ENCODE measurements at places on chromosomes 5 and 9. TPM values are rescaled to one million over a fixed set of nuclear protein-coding genes. Genes with fewer than 3 reads are reported as not detected.
A peak's percentile ranks its signal among the peaks of the same experiment; 100 is the strongest.

- no peak overlapping the region for H3K4me3 ChIP-seq
- H3K27me3 ChIP-seq: peaks cover 1% of the 10 kb centered on the region
- no peaks in the 10 kb centered on the region for H3K36me3 ChIP-seq
- no peak overlapping the region for H3K27ac ChIP-seq
- no peaks in the 10 kb centered on the region for H3K4me1 ChIP-seq
These were observed 22.6 kb upstream of the NMUR2 start for GRCh38 chr5:152427721-152428120.

DNA sequence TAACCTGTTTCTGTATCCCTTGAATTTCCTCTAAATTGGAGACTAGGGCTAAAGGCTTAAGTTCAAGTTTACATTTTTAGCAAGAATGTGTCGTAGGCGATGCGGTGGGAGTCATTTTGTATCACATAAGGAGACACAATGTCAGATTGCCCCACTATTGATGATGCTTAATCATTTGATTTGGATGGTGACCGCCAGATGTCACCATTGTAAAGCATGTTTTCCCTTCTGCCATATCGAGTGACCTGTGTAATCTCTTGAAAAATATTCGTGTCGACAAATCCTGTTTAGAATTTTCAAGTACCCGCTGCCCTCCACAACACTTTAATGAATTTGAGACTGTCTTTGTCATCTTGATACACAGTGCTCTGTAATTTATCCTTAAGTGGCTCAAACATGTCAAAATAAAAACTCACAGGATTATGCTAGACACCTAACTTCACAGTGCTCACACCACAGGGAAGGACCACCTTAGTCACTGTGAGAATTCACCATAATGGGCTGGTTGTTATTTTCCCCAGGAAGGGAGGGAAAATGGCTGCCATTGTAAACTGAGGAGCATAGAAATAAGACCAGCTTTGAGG lies 34.5 kb upstream of the SLC46A2 start:
- H3K27ac ChIP-seq: no peak overlapping the region
- no peak overlapping the region for H3K4me3 ChIP-seq
- H3K36me3 ChIP-seq: no peaks in the 10 kb centered on the region
- H3K4me1 ChIP-seq: peaks cover 4% of the 10 kb centered on the region
- H3K27me3 ChIP-seq: peaks cover 19% of the 10 kb centered on the region
- DNase-seq: peak; percentile 37

DNA sequence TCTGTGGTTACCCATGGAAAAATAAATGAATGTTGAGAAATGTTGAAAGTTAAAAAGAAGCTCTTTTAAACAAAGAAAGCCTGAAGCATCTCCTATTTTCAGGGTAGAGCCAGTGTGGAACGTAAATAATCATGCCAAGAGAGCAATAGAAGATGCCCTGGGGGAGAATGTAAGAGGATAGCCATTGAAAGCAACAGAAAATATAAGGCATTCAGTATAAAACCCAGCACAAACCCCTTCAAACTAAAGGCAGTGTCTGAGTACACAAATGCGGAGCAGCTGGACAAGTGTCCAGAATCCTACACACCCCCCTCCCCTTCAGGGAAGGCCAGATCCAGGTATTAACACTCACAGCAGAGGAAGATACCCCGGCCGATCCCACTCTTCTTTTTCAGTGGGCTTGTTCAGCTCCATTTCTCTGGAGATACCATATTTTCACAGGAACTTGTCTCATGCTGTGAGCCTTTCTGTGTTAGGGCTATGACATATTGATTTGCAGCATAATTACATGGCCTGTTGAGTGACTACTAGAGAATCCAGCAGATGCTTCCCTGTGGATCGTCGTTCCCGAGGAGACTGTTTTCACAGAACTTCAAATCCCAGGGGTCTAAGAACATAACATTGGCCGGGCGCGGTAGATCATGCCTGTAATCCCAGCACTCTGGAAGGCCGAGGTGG lies 101.2 kb downstream of the PLK2 start:
- no peak overlapping the region for H3K27ac ChIP-seq
- H3K27me3 ChIP-seq: no peaks in the 10 kb centered on the region
- no peaks in the 10 kb centered on the region for H3K4me1 ChIP-seq
- H3K36me3 ChIP-seq: no peaks in the 10 kb centered on the region

GRCh38 chr5:38463634-38464521 lies 92.6 kb downstream of the LIFR start:
- no peak overlapping the region for H3K27ac ChIP-seq
- H3K4me3 ChIP-seq: no peak overlapping the region
- no peak for DNase-seq
- H3K36me3 ChIP-seq: no peaks in the 10 kb centered on the region

- H3K27me3 ChIP-seq: peaks cover 58% of the 10 kb centered on the region
- H3K36me3 ChIP-seq: no peaks in the 10 kb centered on the region
- H3K4me3 ChIP-seq: no peak overlapping the region
- peak; percentile 55 for DNase-seq
These were observed 132.6 kb downstream of the MRPL36 start for GRCh38 chr5:1666812-1667588.

Gene FGF18
- total RNA-seq: not detected

Gene HRH2
- 24.5 TPM for total RNA-seq

Gene GPX3
- total RNA-seq: not detected

Data from activated CD8-positive, alpha-beta T cell treated with anti-CD3 and anti-CD28 coated beads for 36 hours (primary cell).